ENCODE measurements at places on chromosomes 2 and 18.

DNA sequence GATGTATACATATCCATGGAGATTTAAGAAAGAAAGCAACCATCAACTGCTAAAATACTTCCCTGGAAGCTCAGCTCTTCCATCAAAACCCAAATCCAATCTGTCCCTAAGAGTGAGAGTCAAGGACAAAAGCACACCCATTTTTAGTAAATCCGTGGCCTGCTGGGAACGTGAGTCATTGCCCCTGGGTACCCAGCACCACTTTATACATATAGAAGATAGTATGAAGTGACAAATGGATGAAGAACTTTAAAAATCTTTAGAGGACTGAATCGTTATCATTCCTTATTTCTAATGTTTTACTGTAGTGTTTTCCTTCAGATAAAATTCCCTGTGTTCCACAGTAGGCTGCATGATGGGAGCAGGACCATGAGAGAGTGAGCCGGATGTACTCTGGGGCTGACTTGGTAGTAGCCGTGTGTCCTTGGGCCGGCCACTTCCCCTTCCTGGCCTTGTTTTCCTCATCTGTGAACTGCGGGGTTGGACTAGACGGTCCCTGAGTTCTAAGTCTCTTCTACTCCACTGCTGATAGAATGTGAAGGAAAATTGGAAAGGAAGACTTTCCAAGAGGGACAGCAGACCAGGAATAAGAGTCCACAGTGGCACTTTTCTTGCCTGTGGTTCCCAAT lies 28.5 kb upstream of the CEP68 start:
- no peak for DNase-seq

- DNase-seq = no peak
Observed at GRCh38 chr2:147122944-147123343, 721.9 kb upstream of the ACVR2A start.

- DNase-seq = no peak
Observed at GRCh38 chr18:11155034-11155759, 5.8 kb upstream of the PIEZO2 start.

- no peak for DNase-seq
Observed at GRCh38 chr2:48107326-48107925, 201.1 kb upstream of the FBXO11 start.
